ENCODE measurements at places on chromosomes 16 and 17.

DNA sequence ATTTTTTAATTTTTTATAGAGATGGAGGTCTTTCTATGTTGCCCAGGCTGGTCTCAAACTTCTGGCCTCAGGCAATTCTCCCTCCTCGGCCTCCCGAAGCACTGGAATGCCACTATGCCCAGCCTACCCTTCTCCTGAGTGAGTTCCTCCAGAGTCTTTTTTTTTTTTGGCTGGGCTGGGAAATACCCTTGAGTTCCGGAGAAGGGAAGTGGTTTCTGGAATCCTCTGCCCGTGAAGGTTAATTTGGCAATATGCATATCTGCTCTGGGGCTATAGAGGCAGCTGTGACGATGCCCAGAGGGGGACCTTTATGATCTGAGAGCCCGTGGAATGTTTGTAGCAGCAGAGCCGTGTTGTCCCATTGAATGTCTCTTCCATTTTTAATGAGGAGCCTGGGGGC is 217.5 kb downstream of the RBFOX1 start:
- no peak for DNase-seq

DNA sequence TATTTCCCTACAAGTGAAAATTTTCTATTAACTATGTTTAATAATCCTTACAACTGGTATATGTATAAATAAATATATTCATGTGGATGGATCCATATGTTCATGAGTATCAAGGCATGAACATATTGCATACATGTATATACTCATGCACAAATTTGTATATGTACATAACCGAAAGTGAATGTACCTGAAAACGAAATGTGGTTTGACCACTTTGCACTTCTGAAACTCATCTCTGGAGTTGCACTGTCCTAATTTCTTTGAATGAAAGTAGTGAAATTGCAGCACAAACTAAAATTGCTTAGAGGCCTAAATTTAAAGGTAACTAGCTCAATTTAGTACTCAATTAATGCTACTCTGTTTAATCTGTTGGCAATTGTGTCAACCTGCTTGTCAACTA is 27.4 kb upstream of the GNAO1 start:
- DNase-seq = no peak

GRCh38 chr16:73610160-73610559 is 562.2 kb upstream of the ZFHX3 start:
- no peak for DNase-seq

DNA sequence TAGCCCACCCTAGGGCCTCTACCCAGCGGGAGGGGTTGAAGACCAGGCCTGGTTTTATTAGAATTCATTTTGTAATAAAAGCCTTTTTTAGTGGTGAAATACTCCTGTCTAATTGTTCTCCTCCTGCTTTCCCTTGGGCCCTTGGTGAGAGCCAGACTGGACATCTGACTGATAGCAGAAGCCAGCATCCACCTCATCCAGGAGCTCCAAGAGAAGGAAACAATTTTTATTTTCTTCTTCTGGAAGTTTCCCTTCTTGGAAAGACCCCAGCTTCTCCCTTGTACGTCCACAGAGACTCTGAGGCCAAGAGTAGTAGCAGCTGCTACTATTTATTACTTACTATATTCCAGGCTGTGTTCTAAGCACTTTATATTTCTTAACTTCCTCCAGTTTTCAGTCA is 4.0 kb upstream of the PHKG2 start:
- no peak for DNase-seq

DNA sequence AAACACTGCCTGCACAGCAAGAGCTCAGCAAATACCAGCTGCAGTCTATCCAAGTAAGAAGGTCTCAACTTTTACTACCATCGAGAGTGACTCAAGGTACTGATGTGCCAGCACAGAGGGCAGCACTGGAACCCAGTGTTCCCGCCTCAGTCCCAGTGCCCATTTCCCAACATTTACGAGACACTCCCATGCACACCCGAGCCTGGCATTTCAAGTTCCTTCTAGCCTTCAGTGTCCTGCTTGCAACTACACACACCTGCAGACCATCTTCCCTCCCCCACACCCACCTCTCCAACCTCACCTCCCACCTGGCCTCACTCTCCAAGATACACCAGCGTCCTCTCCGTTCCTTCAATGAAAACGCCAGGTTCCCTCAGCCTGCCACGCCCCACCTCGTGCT is 3.2 kb downstream of the KLHDC4 start:
- DNase-seq = no peak

DNA sequence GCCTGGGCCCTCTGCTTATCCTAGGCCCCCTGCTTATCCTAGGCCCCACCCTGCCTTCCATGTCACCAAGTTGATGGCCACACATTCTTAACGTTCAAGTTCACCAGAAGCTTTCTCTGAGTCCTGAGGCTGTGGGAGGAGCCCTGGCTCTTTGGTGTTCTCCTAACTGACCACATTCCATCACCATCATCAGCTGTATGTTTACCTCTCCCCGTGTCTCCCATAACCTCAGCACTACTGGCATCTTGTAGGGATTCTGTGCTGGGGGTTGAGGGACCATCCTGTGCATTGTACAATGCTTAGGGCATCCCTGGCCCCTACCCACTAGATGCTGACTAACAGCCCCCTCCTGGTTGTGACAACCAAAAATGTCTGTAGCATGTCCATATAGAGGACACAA is 99.3 kb downstream of the NDE1 start:
- DNase-seq = no peak

GRCh38 chr17:74104921-74105320 is 98.6 kb upstream of the RPL38 start:
- no peak for DNase-seq

- DNase-seq = no peak
These were observed 8.7 kb upstream of the KAT7 start for GRCh38 chr17:49779739-49780231.

- no peak for DNase-seq
These were observed 34.9 kb downstream of the WSCD1 start for GRCh38 chr17:6104956-6105648.

- DNase-seq = no peak
These were observed 75.8 kb downstream of the ABCC6 start for GRCh38 chr16:16147316-16147999.

DNA sequence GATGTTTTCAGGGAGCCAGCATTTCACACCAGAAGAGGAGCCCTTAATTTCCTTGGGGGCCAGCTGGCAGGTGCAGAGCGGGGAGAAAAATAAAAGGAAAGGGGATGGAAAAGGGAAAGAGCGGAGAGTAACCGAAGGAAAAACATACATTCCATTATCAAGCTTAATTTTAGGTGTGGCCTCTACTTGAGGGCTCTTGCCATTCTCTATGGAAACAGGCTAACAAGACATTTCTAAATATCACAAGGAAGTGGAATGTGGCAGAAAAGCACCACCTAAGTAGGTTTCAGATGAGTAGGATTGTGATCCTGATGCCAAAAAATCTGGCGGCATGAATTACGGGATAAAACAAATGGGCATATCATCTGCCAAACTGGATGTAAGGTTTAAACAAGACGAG is 970 bp upstream of the DYNC1LI2 start:
- DNase-seq = no peak

DNA sequence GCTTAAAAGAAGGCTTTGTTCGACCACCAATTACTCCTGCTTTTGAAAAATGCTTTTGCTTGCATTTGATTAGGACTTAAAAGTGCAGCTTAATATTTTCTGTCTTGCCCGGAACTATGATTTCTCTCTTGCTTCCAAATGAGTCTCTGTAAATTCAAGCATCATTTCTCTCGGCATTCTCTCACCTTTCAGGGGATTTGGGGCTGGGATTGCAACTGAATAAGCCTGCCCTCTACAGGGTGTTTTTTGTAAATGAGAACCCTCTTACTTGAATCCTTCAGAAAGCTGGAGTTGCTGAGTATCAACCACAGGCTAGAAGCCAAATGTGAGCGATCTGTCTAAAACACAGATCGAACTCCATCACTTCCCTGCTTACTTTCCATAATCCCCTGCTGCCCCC is 234.6 kb downstream of the TMEM114 start:
- DNase-seq = no peak

- no peak for DNase-seq
These were observed 39.2 kb downstream of the NT5M start for GRCh38 chr17:17342242-17342945.

DNA sequence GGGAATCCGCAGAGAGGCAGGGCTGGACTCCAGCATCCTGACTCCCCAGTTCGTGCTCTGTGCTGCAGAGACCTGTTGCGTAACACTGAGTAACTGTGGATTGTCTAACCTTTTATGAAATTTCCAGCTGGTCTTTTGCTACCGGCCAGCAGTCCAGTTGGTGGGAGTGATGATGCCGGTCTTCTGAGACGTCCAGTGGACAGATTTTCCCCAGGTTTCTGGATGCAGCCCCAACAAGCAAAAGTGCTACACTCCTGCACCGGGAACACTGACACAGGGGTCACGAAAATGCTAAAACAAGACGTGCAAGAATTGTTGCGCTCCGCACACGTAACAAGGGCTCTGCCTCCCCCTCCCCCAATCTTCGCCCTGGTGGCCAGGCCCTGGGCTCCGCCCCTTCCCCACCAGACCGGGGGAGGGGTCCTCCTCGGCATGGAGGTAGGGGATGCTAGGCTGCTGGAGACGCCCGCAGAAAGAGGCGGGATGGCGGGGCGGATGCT is 701 bp upstream of the MRC2 start:
- no peak for DNase-seq

GRCh38 chr16:56336071-56336688 is 89.2 kb downstream of the AMFR start:
- DNase-seq = no peak

- DNase-seq = no peak
These were observed 21.0 kb upstream of the AGRP start for GRCh38 chr16:67504031-67505021.

GRCh38 chr16:68426347-68426652 is 22.0 kb downstream of the SMPD3 start:
- no peak for DNase-seq

GRCh38 chr17:76530811-76531485 is 6.6 kb downstream of the CYGB start:
- no peak for DNase-seq

GRCh38 chr16:88113545-88114045 is 162.4 kb downstream of the BANP start:
- DNase-seq = no peak

DNA sequence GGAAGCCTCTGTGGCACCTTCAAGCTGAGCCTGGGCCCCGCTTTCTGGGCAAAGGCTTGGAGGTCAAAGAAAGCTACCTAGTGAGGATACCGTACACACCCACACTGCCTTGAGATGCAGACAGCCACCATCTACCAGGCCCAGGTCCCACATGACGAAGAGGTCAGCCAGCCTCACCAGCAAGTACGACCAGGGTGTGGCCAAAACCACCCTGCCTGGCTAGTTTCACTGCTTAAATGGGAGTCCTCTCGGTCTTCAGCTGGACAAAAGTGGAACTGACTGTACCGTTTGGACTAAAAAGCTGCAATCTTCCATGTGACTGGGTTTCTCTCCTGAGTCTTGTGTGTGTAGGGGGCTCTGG is 21.6 kb downstream of the VASN start:
- DNase-seq = no peak

DNA sequence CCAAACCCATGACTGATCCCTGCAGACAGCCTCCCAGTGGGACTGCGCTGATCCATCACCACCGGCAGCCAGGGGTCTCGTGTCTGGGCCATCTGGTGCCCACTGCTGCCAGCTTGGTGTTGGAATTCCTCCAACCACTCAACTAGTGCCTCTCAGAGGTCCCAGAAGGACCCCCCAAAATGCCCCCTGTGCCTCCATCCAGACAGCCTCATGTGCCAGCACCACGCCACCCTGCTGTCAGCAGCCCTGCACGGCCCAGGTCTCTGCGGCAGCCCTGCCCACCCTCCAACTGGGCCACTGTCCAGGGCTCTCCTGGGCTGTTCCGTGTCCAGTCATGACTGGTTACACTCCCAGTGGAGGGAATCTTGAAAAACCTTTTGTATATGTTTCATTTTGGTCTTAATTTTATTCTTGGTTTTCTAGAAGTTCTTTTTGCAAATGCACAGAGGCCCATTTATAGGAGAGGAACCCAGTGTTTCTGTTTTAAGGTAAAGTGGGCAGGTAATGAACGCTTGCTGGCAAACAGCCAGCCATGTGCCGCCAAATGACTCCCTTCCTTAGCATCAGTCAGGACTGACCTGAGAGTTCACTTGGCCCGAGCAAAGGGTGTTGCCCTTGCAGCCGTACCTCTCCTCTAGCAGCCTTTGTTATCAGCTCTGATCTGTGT is 34.6 kb downstream of the GRIN2C start:
- no peak for DNase-seq

GRCh38 chr17:80999536-81000333 is 8.1 kb downstream of the CHMP6 start:
- no peak for DNase-seq

DNA sequence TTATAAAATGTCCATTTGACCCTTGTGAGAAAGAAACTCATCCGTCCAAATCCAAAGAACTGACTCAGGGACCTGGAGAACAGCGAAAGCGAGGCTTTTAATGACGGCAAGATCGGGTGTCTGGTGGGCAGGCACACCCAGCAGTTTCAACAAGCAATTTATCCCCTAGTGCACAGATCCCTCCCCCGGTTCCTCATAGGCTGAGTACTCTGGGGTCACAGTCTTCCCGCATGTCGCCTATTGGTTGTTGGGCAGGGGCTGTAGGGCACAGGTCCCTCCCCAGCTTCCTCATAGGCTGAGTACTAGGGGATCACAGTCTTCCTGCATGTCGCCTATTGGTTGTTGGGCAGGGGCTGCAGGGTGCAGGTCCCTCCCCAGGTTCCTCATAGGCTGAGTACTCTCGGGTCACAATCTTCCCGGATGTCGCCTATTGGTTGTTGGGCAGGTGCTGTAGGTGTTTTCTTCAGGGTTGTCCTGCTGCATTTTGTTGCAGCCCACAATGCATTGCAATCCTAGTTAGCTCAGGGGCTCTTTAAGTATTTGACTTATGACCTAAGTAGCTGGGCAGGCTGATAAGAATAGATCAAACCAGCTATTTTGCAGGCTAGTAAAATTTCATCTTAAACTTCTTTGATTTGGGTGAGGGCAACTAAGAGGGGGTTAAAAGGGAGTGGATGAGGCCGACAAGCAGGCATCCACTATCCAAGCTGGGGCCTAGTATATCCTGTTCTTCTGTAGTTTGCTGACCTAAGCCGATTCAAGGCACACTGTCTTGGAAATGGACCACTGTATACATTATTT is 3.6 kb upstream of the UTS2R start:
- DNase-seq = no peak

DNA sequence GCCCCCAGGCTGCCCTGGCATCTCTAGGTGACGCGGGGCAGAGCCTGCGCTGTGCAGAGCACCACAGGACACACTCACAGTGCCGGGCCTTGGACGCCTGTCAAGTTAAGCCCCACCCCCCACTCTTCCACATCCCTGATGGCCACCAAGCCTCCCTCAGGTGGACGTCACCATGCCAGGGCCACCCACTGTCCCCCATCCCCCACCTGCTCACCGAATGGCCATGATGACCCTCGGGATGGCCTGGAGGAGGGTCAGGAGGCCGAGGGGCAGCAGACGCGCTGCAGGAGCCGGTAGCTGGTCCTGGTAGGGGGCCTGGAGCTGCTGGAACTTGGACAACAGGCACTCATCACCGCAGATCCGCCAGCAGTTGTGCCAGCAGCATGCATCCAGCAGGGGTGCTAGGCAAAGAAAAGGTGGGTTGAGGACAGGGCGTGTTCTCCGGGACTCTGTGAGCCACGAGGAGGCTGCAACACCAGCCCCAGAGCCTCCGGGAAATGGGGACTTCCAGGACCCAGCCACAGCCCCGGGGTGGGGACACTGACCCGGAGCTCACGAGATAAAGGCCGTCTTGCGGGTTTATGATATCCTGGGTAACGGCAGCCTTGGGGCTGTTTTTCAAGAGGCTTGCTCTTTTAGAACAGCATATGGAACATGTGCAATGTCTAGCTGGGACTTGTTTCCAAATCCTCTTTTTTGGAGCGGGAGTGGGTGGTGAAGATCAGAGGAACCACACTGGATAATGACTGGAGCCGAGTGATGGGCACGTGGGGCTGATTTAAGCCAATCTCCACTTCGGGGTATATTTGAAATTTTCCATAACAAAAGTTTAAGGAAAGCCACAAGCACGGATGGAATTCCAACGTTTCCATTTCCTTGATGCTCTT is 11.4 kb downstream of the C16orf95 start:
- DNase-seq = no peak
